Activated naive CD4-positive, alpha-beta T cell treated with anti-CD3 and anti-CD28 coated beads, Interleukin-2, amount 50 U/mL, for 72 hours (primary cell): ENCODE measurements at places on chromosomes 4 and X. TPM values are rescaled to one million over a fixed set of nuclear protein-coding genes. Genes with fewer than 3 reads are reported as not detected.

The OCIAD2 gene
- total RNA-seq, result 91.7 TPM

The UGT2B17 gene
- total RNA-seq, result not detected

The PASD1 gene
- not detected for total RNA-seq

The DACH2 gene
- total RNA-seq, result not detected

The FHDC1 gene
- total RNA-seq, result 0.14 TPM
